Heart right ventricle (tissue), 16 donors: ENCODE measurements at places on chromosomes 12 and 14. TPM values are rescaled to one million over a fixed set of nuclear protein-coding genes. Genes with fewer than 3 reads are reported as not detected.
A peak's percentile ranks its signal among the peaks of the same experiment; 100 is the strongest.

- DNase-seq, result no peak
Measured at GRCh38 chr12:43099691-43100163, 452.3 kb downstream of the ADAMTS20 start.

DNA sequence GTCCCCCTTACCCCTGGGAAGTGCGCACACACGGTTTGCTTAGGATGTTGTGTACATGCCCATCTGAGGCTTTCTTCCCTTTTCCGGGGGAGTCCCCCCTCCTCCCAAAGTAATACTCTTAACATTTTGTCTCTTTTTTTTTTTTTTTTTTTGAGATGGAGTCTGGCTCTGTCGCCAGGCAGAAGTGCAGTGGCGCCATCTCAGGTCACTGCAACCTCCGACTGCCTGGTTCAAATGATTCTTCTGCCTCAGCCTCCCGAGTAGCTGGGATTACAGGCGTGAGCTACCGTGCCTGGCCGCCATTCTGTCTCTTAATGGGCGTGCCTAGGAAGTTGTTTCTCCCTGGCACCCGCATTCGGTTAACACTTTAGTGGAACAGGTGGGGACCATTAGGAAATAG, 4.5 kb upstream of the GMFB start:
- DNase-seq, result no peak

HOXC12 gene
- total RNA-seq, result not detected

DNA sequence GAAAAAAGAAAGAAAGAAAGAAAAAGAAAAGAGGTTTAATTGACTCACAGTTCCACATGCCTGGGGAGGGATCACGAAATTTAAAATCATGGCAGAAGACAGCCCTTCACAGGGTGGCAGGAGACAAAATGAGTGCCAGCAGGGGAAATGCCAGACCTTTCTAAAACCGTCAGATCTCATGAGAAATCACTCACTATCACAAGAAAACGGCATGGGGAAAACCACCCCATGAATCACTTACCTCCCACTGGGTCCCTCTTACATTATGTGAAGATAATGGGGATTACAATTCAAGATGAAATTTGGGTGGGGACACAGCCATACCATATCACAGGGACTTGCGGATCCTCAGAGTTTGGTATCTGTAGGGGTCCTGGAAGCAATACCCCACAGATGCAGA, 16.3 kb upstream of the EGLN3 start:
- no peak for DNase-seq

DNA sequence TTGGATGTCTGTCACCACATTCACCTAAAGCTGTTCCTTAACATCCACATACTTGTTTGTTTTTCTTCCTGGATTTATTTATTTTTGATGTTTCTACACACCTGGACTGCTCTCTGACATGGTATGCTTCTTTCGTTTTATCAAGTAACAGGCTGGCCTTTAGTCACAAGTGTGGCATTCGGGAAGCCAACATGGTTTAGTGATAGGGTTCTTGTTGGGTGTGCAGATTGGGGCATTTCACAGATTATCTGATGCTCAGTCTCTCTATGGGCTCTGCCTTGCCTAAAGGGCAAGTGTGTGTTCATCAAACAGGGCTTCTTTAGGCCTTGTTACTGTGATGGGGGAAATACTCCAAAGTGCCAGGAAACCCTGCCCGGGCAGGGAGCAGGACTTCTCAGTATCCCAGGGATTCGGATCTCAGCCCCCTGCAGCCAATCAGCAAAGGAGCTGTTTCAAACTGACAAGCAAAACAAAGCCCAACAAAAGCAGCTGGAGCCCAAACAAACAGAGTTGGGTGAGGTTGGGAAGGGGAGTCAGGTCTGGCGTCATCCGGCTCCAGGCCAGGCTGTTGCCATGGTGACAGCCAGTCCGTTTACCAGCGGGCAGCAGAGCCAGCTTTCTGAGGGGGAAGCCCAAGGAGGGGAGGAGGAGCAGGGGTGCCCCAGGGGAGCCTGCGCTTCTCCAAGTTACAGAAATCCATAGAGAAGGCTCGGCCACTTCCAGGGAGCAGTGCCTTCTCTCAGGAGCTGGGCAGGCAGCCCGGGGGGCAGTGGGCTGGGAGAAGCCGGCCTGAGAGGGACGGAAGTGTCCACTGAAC, 31.9 kb downstream of the FOS start:
- peak; percentile 92 for DNase-seq
